Skin of body (tissue), 3 donors: ENCODE measurements at places on chromosomes 16 and 17. TPM values are rescaled to one million over a fixed set of nuclear protein-coding genes. Genes with fewer than 3 reads are reported as not detected.

DNA sequence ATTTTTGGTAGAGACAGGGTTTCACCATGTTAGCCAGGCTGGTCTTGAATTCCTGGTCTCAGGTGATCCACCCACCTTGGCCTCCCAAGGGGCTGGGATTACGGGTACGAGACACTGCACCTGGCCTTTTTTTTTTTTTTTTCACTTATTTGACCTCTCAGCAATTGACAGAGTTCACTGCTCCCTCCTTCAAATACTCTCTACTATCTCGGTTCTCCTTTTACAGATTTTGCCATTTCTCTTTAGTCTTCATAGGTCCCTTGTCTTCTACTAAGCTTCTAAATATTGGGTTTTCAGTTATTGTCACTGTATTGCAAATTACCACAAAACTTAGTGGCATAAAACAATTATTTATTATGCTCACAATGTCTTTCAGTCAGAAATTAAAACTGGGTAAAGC is 159.3 kb downstream of the TRIM37 start:
- no peak for DNase-seq

Gene TXNL4B
- total RNA-seq: 9.3 TPM

Gene KRTAP3-2
- 2.3 TPM for total RNA-seq

GRCh38 chr17:60333628-60334031 is 58.3 kb downstream of the USP32 start:
- DNase-seq: peak; percentile 25

- DNase-seq: peak; percentile 22
Measured at GRCh38 chr16:74743668-74744299, 30.8 kb downstream of the FA2H start.

DNA sequence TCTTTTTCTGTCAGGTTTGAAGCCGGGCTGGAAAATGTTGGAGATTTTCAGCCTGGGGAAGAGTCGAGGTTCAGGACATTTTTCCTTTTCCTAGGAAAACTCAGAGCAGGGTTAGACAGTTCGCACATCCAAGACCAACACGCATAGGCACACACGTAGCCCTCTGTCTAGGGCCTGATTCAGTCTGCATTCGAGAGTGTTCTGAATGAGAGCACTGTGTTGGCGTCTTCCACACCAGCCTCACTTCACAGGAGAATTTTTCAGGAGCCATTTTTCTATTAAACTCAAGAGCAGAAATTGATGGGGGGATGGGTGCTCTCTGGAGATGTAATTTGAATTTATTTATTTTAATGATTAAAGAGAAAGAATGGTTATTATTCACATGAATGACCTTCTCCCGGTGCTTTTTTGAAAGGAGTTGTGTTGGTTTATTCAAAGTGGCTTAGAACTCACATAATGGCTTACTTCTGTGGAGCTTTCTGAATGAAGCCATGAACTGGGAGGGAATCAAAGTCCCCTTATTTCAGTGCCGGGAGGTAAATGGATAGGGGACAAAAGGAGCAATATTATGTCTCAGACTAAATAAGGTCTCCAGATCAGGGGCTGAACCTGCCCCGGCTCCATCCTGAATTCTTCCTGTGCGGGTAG is 194.3 kb downstream of the CCDC182 start:
- DNase-seq: no peak

DNA sequence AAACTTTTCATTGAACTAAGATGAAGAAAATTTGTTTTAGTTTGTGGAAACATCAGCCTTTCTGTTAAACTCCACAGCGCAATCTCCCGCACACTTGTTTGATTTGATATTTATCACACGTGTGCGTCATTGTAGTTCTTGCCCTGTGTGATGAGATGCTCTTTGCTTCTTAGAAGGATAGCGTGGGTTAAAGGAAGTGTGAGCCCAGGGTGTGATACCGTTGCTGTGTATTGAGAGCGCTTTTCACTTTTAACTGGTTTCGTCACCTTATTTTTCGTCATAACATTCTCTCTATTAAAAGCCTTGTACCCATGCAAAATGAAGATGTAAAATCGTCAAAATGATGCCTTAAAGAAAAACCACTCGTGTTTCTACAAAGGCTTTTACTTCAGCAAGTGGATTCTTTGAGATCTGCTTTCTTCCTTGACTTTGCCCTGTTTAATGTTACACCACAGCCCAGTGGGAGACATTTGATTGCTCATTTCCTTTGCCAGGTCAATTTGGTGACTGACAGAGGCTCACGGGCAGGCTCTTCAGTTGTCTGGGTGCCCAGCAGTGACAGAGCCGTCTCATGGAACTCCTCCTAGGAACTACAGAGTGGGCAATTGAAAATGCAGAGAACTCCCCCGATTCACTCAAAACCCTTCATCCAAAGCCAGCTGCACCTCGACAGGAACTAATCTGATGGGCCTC is 61.1 kb downstream of the RPA1 start:
- no peak for DNase-seq

DNA sequence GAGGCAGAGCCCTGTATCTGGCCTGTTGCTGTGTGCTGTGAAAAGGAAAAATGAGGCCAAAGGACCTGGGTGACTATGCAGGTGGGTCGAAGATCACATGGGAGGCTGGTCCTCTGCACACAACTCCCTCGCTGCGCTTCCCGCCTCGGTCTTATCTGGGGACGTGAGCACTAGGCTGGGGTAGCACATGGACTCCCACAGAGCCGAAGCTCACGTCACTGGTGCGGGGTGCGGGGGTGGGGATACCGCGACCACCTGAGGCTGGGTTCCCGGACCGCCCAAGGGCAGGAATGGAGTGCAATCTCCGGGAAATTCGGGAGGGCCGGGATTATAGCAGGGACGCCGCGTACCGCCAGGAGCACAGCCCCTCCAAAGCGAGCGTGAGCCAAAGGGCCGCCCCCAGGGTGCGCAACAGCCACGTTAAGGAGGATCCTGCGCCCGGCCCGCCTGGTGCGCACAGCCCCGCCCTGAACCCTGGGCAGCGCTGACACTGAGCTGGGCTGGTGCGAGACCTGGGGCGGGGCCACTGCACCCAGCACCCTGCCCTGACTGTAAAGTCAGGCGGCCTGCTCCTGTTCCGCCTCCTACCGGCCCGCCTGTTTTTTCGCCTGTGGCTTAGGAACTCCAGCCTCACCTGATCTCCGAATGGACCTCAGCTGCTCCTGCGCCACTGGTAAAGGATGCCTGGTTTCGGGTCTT is 4.8 kb downstream of the MT1A start:
- DNase-seq: no peak

DNA sequence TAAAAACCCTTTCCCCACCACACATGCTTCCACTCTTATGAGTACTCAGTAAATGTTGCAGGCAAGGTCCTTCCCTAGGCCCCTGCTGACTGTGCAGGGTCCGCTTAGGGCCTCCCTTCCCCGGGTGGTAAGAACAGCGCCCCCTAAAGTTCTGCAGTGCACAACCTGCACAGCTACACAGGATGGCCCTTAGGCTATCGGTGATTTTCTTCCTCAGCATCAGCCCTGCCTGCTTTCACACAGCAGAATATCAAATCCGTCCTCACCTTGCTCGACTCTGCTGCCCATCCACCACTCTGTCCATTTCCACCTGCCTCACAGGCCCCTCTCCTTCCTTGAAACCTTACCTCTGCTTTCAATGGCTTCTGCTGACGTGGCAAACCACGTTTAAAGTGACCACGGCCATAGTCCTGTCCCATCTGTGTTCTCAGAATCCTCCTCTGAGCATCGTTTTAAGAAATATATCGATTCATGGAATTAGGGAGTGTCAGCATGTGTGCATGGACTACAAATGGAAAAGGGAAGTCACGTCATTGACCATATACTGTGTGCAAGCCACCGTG is 51.4 kb upstream of the TMEM132E start:
- no peak for DNase-seq

GRCh38 chr17:48144976-48145798 is 37.6 kb downstream of the SNX11 start:
- no peak for DNase-seq

DNA sequence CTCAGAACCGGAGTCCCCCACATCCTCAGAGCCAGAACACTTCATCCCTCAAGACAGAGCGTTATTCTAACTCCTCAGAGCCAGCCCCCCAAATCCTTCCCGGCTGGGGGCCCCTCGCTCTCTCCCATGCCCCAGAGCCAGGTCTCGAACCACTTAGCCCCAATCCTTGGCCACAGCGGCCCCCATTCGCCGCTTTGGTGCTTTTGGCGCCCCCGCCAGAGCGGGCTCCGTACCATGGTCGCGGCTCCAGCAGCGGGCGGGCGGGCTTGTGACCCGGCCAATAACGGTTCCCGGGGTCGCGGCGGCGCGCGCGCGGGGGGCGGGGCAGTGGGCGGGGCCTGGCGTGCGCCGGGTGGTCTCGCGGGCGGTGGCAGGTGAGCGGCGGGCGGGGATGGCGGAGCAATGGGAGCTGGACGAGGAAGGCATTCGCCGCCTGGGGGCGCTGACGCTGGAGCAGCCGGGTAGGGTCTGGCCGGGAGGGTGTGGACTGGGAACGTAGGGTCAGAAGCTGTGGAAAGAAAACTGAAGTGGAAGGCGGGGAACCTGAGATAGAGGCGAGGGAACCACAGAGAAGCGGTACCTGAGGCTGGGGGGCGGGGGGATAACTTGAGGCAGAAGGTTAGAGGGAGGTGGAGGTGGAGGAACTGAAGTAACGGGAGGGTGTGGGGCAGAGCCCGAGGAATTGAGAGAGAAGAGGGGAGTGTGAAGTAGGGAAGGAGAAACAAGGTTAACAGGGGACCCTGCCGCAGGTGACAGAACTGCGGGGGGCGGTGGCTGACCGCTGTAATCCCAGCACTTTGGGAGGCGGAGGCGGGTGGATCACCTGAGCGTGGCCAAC is at the start of the genes KCTD19 and LRRC36:
Gene KCTD19 (minus strand): TSS at position 270 of the 838 bp plus-strand sequence. CDS start 34 bp downstream, at position 236.
Gene LRRC36 (plus strand): TSS at position 344 of the 838 bp plus-strand sequence. CDS start 48 bp downstream, at position 392.
- DNase-seq: no peak

DNA sequence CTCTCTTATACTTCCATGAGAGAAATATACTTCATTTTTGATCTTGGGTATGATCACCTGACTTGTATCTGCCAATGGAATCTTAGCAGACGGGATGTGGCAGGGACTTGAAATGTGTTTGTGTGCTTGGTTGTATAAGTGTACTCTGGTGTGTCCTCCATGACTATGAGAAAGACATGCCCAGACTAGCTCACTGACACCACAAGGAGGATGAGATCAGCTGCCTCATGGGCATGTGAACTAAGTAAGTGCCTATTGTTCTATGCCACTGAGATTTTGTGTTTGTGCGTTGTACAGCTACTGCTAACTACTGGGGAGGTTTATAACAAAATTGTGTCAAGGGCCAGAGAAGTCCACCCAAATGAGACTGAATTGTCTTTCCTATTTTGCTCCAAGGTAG is 402.2 kb upstream of the SALL1 start:
- DNase-seq: no peak

Gene KIAA0513
- 8.4 TPM for total RNA-seq

DNA sequence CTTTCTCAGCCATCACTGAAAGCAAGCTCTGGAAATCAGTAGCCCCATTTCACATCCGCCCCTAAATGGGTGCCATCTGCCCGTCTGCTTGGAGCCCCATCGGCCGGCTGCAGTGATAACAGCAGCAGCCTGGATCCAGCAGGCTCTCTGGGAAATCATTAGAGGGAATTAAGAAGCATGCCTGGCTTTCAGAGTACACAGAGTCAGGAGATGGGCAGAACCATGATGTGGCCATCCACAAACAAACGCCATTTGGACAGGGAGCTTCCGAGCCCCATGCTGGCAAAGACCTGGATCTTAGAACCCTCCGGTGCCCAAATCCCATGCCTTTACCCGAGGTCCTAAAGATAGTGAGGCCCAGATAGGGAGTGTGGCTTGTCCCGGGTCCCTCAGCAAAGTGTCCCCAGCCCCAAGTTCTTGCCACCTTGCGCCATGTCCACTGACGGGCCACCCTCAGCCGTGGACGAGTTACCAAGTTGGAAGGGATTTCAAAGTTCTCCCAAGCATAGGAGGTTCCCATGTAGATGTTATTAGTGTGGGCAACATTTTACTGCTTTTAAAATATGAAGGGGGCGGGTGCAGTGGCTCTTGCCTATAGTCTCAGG is 1.0 kb upstream of the LITAF start:
- DNase-seq: no peak

DNA sequence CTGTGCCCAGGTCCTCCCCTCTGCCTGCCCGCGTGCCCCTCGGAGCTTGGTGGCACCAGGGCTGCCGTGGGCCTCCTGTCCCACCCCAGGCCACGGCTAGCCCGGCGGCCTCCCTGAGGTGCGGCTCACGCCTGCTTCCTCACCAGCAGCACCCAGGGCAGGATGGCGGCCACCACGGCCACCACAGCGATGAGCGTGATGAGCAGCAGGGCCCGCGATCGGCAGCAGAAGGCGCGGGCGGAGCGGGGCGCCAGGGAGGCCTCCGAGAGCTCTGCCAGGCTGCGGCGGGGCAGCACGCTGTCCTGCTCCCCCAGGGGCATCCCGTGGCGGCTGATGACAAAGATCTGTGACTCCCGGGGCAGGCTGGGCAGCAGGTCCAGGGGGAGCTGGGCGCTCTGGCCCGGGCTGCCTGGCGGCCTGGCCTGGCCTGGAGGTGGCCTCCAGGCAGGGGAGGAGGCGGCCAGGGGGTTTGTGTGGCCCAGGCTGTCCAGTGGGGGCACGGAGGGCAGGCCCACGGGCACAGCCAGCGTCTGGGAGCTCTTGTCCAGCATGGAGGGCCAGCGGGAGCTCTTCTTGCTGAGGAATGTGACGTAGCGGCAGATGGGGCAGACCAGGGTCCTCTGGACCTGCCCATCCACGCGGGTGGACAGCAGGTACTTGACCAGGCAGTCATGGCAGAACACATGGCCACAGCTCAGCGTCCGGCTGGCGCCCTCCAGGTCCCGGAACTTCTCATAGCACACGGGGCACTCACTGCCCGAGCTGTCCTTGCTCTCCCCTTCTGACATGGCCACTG is 4.8 kb downstream of the RNF222 start:
- no peak for DNase-seq

Gene P2RX1
- total RNA-seq: 2.6 TPM

Gene KCNG4
- not detected for total RNA-seq

DNA sequence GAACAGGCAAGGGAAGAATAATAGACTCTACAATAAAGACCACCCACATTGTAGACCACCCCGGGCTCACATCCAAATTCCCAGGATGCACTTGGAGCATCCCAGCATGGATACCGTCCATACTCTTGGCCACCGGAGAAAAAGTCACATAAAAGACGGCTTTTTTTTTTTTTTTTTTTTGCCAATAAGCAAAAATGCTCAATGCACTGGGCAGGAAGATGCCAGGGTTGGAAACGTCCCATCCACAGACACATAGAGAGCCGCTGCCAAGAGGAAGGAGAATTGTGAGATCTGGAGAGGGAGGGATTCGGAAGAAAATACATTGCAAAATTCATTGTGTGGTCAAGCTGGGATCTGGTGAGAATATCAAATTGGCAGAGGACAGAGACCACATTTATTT is 286.7 kb downstream of the XYLT1 start:
- DNase-seq: no peak

- no peak for DNase-seq
Measured at GRCh38 chr17:27748360-27748825, 51.9 kb downstream of the NOS2 start.

Gene TMEM100
- total RNA-seq: 21.2 TPM

Gene OTOP3
- total RNA-seq: not detected

- DNase-seq: peak; percentile 79
Measured at GRCh38 chr17:77320485-77321256, 179.9 kb downstream of the SEC14L1 start.

Gene EFCAB3
- not detected for total RNA-seq
